ENCODE measurements at places on chromosomes 4 and X.

DNA sequence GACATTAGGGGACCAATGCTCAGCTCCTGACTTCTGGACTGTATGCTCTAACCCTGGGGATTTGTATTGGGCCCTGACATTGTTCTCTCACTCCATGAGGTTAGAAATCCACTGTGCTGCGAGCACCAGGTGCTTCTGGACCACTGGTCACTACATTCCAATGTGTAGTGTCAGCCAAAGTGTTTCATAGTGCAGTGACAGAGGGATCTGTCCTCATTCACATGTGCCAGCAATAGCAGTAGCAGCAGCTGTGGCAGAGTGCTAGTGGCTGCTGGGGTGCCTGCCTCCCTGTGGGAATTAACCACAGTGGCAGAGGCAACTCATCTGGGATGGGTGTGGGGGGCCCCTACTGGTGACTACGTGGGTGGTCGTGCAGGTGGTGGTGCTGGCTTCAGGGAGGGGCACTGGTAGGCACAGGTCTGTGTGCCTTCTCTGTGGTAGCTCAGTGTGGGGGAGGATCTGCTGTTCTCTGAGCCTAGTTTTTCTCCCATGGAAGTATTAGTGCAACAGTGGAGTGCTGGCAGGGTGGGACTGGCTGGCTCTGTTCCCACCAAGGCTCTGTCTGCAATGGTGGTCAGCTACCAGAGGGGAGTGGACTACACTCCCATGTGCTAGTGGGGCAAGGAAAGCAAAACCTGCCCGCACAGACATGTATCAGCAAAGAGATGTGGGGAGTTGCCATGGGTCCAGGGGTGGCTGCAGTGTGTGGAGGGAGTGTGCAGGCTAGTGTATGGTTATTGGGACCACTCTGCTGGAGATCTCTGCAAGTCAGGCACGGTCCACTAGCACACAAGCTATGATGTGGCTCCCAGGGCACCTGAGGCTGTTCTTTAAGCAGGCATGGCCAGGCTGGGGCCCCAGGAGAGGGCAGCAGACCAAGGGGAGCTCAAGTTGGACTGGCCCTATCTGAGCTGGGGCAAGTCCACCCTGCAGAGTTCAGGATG, 78.5 kb downstream of the SCLT1 start:
- DNase-seq = no peak

DNA sequence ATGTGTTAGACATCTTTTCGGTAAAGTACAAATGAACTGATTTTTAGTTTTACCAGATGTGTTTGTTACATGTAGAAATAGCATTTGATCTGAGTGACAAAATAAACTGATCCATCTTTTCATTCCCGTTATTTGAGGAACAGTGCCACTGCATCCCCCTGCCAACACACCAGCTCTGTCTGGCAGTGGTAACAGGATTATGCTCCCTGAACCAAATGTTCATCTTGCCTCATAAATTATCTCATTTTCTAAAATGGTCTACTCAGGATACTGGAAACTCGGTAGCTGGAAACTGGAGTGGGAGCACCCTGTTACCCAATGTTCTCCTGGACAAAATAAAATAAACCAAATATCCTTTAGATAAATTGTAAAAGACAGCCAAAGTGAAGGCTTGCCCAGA, 171.6 kb downstream of the FAT4 start:
- no peak for DNase-seq

DNA sequence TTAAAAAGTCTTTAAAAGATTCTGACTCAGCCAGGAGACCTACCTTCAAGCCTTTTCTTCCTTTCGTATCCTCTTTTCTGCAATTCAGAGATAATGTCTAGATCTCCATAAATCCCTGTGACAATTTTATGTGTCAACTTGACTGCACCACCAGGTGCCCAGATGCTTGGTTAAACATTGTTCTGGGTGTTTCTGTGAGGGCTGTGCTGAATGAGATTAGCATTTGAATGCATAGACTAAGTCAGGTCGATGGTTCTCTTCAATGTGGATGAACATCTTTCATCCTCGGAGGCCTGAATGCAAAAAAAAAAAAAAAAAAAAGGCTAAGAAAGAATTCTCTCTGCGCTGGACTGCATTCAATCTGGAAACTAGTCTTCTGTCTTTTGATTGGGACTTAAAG, 1082.7 kb downstream of the NLGN4X start:
- no peak for DNase-seq

DNA sequence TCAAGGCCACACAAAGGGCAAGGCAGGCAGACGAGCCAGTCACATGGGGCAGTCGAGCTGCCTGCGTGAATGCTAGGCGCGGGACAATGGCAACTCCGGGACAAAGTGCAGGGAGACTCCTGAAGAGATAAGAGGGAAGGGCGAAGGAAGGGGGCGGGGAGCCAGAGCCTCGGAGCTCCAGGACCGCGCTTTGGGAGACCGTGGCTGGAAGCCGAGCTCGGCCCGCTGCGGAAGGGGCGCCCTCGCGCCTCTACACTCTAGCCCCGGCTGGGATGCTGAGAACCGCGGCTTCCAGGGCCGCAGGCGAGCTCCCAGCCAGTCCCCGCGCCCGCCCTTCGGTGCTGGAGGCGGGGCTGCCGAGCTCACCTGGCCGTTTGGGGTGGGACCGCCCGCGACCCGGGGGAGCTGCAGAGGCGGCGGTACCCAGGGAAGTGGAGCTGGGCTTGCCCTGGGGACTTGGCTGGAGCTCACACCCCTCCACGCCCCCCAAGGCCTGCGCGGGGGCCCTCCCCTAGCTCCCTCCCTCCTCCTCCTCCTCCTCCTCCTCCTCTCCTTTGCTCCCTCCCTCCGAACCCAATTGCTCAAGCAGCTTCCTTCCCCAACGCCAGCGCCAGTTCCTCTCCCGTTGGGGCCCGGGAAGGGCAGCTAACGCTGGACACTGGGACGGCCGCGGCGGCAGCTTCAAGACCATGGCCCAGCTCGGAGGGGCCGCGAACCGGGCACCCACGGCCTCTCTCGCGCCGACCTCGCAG, at the start of gene SOWAHD:
Gene SOWAHD (plus strand): TSS at position 610 of the 752 bp plus-strand sequence. CDS start 80 bp downstream, at position 690.
- peak; percentile 17 for DNase-seq

DNA sequence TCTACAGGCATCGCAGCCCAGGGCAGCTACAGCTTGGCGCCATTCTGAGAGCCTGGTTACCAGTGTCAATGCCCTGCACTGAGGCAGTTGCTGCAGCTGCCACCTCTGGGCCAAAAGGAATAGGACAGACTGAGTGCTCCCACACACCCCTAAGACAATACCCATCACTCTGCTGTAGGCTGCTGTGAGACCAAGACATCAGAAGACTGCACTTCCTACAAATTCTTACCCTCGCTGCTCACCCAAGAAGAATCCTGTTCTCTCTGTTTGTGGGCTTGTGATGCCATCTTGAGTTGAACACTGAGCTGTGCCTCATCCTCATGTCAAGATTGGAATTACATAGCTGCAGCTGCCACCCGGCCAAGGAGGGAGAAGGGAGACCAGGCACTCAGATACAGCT, 1847.0 kb upstream of the PCDH10 start:
- no peak for DNase-seq

GRCh38 chr4:768076-768475, 57.9 kb downstream of the CPLX1 start:
- DNase-seq = no peak

- no peak for DNase-seq
Measured at GRCh38 chr4:88697141-88697540, 488 bp downstream of the NAP1L5 start.

DNA sequence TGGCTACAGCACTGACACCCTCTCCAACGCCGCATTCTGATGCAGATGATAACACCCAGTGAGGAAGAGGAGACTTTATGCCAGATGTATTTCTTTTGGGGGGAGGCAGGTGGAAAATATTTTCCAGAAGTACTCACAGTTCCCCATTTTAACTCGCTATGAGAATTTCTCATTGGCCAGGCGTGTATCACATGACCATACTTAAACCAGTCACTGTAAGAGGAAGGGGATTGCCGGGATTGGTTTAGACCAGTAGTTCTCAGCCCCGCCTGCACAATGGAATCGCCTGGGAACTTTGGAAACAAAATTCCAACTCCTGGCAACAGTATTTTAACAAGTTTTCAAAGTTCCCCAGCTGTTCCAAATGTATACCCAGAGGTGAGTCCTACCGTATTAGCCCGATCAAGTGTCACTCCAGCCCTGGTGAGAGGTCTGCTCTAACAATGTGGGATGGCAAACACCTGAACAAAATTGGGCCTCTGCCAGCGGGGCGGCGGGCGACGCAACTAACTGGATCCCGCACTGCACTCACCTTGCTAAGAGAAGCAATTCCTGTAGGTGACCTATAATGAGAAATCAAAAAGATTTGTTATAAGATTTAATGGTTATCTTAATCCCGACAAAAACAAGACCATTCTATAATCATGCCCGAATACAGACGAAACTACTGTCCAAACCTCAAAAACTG, 2.9 kb upstream of the MSL3 start:
- DNase-seq = no peak

DNA sequence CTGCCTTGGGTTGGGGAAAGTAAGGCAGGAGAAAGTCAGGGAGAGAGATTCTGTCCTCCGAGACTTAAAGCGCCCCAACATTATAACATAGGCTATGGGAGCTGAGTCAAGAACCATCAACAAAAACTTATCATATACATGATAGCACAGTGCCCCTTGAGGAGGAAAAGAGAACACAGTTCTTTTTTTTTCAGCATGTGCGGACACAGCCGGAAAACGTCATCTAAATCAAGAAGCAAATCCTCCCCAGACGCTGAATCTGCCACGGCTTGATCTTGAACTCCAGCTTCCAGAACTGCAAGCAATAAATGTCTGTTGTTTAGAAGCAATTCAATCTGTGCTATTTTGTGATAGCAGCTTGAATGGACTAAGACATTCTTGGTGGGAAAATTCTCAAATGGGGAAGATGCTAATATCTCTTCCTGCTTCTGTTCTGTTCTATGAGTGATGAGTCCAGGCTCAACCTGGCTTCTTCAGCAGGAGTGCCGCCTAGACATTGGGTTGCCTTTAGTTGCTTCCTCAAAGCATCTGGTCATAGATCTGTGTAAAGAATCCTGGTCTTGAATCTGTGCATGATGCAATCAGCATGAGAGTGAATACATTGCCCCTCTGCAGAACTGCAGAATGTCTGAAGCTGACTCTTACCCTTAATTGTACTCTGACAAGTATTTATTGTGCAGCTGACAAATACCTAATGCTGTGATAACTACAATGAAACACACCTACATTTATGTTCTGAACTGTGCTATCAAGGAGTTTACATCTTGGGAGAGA, 549.8 kb upstream of the PRKX start:
- no peak for DNase-seq

DNA sequence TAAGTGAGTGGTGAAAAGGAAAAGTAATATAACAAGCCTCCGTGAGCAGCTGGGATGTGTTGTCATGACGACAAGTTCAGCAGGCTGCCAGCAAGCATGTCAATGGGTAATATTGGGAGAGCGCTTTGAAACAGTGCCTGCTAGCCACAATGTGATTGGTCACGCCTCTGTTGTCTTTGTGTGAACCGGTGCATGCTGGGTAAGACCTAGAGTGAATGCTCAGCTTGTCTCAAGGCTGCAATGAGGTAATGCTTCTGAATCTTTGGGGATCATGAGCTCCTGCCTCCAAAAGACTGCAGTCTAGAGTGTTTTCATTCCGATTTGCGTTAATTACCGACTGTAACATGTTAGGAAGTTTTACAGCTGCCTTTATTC, 54.9 kb downstream of the STOX2 start:
- DNase-seq = peak; percentile 4

- no peak for DNase-seq
Measured at GRCh38 chr4:15936495-15936894, 2.0 kb downstream of the FGFBP1 start.

DNA sequence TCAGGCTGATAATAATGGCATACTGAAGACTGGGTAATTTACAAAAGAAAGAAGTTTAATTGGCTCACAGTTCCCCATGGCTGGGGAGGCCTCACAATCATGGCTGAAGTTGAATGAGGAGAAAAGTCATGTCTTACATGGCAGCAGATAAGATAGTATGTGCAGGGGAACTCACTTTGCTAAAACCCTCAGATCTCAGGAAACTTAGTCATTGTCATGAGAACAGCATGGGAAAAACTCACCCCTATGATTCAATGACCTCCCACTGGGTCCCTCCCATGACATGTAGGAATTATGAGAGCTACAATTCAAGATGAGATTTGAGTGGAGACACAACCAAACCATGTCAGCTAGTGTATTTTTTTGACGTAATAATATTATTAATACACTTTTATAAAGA, 149.8 kb upstream of the BOD1L1 start:
- no peak for DNase-seq

GRCh38 chr4:17309567-17310268, 202.2 kb downstream of the QDPR start:
- no peak for DNase-seq

- no peak for DNase-seq
Measured at GRCh38 chr4:117889978-117890377, 144.3 kb upstream of the NDST3 start.

GRCh38 chr4:13731019-13731418, 103.5 kb upstream of the BOD1L1 start:
- DNase-seq = no peak

DNA sequence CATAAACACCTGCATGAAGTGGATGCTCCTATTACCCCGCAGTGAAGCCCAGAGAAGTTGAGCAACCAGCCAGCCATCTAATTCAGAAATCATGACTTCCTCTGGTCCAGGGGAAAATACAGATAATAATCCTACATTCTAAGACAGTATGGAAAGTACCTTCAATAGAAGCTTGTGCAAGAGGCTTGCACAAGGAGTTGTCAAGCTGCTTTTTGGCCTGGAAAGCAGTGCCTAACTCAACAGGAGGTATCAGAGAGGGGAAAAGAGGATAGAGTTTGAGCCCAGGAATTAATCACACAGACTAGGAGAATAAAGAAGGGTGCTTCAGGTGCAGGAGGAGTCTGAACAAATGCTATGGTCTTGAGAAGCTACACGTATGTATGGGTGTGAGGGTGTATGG, 26.7 kb downstream of the TMEM192 start:
- no peak for DNase-seq

DNA sequence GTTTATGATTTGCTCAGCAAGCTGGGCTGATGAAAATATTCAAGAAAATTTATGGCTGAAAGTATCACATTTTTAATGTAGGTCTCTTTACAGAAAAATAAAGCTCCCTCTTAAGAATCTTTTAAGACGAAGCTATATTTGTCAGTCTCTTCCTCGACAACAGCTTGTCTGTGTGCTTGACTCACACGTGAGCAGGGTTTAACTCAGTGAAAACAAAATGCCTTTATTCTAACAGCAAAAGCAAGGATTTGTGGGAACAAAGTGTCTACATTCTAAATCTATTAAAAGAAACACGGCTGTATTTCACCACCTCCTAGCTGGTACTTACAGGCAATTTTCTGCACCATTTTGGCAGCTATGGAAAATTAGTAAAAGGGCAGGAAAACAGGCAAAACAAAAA, 75.5 kb downstream of the NYX start:
- no peak for DNase-seq

- DNase-seq = peak; percentile 37
Measured at GRCh38 chr4:88613417-88613875, 21.2 kb downstream of the HERC3 start.

DNA sequence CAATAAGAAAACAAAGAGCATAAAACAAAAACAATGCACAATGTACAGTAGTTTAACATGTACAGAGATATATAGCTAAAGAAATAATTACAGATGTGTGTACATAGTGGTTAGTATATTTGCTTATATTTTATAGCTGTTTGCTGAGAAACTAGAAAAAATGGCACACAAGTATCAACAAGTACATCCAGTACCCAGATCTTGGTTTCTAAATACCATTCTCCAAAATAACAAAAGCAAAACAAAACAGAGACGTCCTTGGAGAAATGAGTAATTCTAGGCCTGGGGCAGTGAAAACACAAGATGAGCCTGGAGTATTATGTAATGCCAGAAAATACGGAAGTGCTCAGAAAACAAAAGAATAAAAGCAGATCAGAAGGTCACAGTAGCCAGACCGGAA, 189.6 kb downstream of the TMEM47 start:
- no peak for DNase-seq

- DNase-seq = no peak
Measured at GRCh38 chrX:151745651-151746050, 11.1 kb downstream of the CNGA2 start.
